Airway epithelial cell (primary cell): ENCODE measurements at places on chromosomes 4 and X. TPM values are rescaled to one million over a fixed set of nuclear protein-coding genes. Genes with fewer than 3 reads are reported as not detected.

Gene CYBB
- total RNA-seq, result not detected in 2 replicates

Gene CSAG3
- not detected in 2 replicates for total RNA-seq

Gene FHDC1
- total RNA-seq, result 3.6 and 6.3 TPM in 2 replicates

Gene ODAM
- not detected in 2 replicates for total RNA-seq

Gene XKRX
- 1.1 and 1.6 TPM in 2 replicates for total RNA-seq

Gene POLA1
- total RNA-seq, result 6.2 and 9.1 TPM in 2 replicates

Gene PDK3
- 9.5 and 14.6 TPM in 2 replicates for total RNA-seq
